ENCODE measurements at places on chromosomes 12 and 14.

- no peak for DNase-seq
These were observed 29.5 kb downstream of the RIMBP2 start for GRCh38 chr12:130686511-130686991.

GRCh38 chr14:88835661-88836060 is 11.2 kb downstream of the TTC8 start:
- no peak for DNase-seq

DNA sequence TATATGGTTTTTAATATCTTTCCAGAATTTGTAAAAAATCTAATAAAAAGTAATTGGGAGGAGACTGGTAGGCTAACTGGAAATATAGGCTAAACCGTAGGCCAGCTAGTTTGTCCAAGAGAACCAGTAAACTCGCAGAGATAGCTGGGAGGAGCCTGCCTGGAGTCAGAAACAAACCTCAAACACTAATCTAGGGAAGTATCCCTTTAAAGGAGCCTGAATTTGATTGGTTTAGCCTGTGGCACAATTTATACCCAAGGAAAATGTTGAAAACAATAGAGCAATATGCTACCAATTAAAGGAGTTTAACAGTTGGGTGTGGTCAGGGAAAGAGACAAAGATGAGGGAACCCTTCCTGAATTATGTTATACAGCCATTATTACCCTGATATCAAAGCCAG is 109.6 kb downstream of the EML5 start:
- DNase-seq, result no peak

DNA sequence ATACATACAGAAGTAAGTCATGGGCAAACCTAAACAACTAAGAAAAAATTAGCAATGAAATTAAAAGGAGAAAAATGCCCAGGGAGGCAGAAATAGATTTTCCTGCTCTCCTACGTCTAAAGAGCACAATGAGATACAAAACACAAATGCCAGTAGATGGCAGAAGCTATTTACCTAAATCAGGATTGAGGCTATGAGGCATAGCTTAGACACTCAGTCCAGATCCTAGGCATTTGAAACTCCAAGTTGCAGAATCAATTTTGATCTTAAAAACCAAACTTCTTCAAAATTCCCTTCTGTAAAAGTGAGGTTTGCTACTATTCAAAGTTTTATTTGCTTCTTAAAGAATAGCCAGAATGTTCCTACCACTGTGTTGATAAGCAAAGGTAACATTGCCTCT is 368.6 kb downstream of the DAD1 start:
- no peak for DNase-seq

All from stimulated activated CD8-positive, alpha-beta memory T cell treated with anti-CD3 and anti-CD28 coated beads, Interleukin-4, amount 100 ng/mL, for 1 hour (primary cell).